Bladder microvascular endothelial cell (primary cell): ENCODE measurements at places on chromosomes 6 and 20. TPM values are rescaled to one million over a fixed set of nuclear protein-coding genes. Genes with fewer than 3 reads are reported as not detected.

KHDC1L gene
- not detected in 2 replicates for total RNA-seq

POM121L2 gene
- not detected in 2 replicates for total RNA-seq

MAN1A1 gene
- 18.8 and 60.5 TPM in 2 replicates for total RNA-seq

CRIP3 gene
- total RNA-seq, result 0.19 TPM in 1 of 2 replicates, not detected in the other

AGPAT1 gene
- total RNA-seq, result 5.3 and 16.7 TPM in 2 replicates

WFDC5 gene
- not detected in 2 replicates for total RNA-seq

PHACTR3 gene
- 0.16 and 6.0 TPM in 2 replicates for total RNA-seq

ELOVL4 gene
- total RNA-seq, result 0.49 and 0.63 TPM in 2 replicates

PDE10A gene
- 3.2 and 7.2 TPM in 2 replicates for total RNA-seq

BPI gene
- total RNA-seq, result not detected in 2 replicates

SNAP25 gene
- total RNA-seq, result 0.25 and 0.32 TPM in 2 replicates

APCDD1L gene
- total RNA-seq, result 0.13 TPM in 1 of 2 replicates, not detected in the other

SLC17A1 gene
- not detected in 2 replicates for total RNA-seq

MEP1A gene
- total RNA-seq, result not detected in 2 replicates

FAM83B gene
- total RNA-seq, result not detected in 2 replicates

ZNF165 gene
- 0.13 and 0.16 TPM in 2 replicates for total RNA-seq

RBM38 gene
- total RNA-seq, result 13.4 and 25.2 TPM in 2 replicates

ASIP gene
- not detected in 2 replicates for total RNA-seq

MICB gene
- total RNA-seq, result 13.6 and 25.9 TPM in 2 replicates

NRN1 gene
- 19.5 and 28.7 TPM in 2 replicates for total RNA-seq

BFSP1 gene
- 1.8 and 2.1 TPM in 2 replicates for total RNA-seq

TREM1 gene
- total RNA-seq, result not detected in 2 replicates

AKIRIN2 gene
- total RNA-seq, result 10.4 and 19.4 TPM in 2 replicates

TRAPPC3L gene
- under 0.01 and 0.19 TPM in 2 replicates for total RNA-seq

FERMT1 gene
- 0.38 and 0.97 TPM in 2 replicates for total RNA-seq

GNL1 gene
- 32.9 and 48.9 TPM in 2 replicates for total RNA-seq

HLA-G gene
- total RNA-seq, result not detected in 2 replicates

THEMIS gene
- total RNA-seq, result not detected in 2 replicates

IL20RA gene
- 1.0 TPM in 1 of 2 replicates, not detected in the other for total RNA-seq

BTN1A1 gene
- not detected in 2 replicates for total RNA-seq

KIF13A gene
- 56.0 and 94.0 TPM in 2 replicates for total RNA-seq
